ENCODE measurements at places on chromosomes 1 and 21. TPM values are rescaled to one million over a fixed set of nuclear protein-coding genes. Genes with fewer than 3 reads are reported as not detected.

Gene TCHH
- not detected for total RNA-seq

- DNase-seq, result no peak
Measured at GRCh38 chr1:10610901-10611600, 136.3 kb downstream of the PEX14 start.

- DNase-seq, result no peak
Measured at GRCh38 chr1:106969731-106970130, 86.7 kb upstream of the PRMT6 start.

Gene LY9
- total RNA-seq, result not detected

DNA sequence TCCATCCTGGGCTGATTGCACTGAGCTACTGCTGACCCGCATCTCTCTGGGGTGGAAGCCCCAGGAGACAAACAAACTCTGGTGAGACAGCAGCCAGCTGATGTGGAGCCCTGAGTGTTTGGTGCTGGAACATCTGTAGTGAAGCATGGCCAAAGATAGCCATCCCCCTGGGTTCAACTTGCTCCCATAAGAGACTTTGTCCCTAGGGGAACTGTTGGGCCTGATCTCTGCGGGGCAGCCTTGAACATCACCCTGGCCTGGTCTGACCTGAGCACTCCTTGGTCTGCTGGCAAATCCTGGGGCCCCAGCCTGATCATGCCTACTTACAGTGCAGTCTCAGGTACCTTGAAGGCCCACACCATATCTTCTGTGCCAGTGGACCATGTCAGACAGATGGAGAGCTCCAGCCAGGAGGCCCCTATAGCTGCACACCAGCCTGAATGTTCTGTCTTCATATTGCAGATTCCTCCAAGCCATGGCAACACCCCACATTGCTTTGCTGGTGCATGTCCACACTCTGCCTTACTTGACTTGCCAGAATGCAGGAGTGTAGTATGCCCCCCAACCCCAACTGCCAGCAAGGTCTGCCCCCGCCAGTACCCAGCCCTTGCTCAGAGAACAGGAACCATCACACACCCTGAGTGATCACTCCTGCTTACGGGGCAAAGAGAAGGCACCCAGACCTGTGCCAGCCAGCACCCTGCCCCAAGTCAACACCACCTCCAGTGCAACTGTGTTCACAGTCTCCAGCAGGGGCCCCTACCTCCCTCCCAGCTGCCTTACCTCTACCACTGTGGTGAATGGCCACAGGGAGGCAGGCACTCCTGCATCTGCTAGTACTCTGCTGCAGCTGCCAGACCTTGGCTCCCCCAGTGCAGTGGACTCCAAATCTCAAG, 690.5 kb upstream of the NR5A2 start:
- no peak for DNase-seq

DNA sequence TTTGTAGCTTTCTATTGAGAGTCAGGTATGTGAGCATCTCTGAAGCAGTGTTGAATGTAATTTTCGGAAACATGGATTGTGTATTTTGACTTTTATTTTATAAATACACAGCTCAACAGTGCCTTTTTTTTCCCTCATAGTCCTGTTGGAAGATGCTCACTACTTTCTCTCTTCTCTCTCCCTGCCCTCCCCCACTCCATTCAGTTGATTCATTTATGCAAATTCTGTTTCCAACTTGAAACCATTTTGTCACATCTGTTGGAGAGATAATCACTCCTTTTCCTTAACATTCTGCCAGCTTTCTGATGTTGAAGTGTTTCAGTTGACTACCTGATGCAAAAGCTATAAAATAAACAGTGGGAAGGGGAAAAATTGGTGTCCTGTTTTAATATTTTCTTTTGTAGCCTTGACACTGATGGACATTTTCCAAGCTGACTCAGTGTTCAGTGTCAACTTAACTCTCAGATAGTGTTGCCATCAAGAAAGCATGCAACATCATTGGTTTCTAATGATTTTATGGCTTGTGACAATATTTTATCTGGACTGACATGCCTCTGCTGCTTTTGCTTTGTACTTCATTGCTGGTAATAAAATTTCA, 194.5 kb downstream of the HS2ST1 start:
- no peak for DNase-seq

All from Calu3 (cell line).